ENCODE measurements at places on chromosomes 12 and 14.

DNA sequence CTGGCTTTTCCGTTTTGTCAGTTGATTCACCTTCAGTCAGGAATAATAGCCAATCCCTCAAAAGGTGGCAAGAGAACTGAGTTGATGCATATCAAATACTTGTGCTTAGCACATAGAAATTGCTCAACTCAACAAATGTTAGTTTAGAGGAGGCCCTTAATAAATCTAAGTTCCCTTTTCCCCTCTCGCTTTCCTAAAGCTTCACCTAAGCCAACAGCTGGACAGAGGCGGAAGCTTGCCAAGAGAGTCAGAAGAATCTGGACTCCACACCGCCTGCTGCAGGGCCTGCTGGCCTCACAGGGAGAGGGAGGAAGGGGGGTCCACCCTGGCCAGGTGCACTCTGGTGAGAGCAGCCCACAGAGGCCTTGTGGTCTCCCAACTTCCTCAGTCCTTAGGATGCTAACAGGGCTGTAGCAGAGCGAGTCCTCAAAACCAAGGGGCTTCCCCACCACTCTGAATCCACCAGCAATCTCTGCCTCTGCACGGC, 213.1 kb downstream of the CHST11 start:
- no peak for DNase-seq

- DNase-seq = no peak
Measured at GRCh38 chr14:37606678-37607077, 11.2 kb downstream of the TTC6 start.

DNA sequence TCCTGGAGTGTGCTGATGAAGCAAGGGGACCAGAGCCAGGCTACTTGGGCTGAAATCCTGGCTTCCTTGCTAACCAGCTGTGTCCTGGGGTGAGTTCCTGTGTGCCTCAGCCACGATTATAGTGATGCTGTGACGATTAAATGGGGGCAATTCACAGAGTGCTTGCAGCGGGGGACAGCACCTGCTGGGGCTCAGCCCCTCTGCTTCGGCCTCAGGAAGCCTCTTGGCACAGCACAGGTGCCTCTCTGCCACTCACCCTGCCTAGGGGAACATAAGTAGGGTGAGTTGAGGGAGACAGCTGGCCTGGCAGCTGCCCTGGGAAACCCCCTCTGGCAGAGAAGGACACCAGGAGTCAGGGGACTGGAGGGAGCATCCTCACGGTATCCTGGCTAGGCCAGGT, 9.4 kb downstream of the KRT80 start:
- no peak for DNase-seq

DNA sequence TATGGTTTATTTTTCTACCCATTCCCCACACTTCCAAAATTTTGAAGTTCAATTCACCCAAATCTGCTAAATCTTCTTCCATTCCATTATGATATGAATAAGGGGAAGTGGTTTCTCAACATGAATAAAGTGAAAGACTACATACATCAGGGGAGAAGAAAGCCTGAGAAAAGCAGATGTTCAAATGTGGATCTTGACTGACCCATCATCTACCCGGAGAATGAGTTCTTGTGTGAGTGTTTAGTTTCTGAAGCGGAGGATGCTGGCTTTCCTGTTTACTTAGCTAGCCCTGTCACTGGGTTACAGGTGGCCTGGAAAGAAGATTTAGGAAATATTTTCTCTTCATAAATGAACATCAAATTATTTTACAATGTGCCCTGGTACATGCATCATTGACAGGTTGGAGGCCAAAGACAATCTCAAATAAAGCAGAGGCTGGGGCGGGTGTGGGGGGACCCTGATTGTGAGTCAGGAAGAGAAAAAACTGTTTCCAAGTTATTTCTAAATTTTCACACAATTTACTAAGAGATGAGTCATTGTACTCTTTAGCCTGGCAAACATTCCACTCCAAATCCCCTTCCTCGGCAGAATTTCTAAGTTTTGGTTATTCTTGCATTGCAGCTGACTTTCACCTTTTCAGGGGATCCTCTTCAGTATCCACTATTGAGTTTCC, 135.6 kb downstream of the SLC25A21 start:
- no peak for DNase-seq

DNA sequence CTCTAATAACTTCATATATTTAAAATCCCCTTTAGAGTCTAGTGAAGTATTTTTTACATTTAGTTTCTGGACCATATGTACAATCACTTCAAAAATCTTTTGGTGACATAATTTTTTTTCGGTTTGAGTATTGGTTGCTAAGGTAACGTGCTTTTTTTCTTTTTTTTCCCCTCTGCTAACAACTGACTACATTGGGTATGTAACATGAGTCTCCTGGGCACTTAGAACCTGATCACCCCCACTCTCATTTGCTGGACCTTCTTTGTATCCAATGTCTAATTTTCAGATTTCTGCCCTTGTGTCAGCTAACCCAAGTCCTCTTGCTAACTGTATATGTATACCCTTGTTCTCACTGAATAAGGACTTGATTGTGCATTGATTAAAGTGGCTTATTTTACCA, 592.9 kb upstream of the FLRT2 start:
- no peak for DNase-seq

DNA sequence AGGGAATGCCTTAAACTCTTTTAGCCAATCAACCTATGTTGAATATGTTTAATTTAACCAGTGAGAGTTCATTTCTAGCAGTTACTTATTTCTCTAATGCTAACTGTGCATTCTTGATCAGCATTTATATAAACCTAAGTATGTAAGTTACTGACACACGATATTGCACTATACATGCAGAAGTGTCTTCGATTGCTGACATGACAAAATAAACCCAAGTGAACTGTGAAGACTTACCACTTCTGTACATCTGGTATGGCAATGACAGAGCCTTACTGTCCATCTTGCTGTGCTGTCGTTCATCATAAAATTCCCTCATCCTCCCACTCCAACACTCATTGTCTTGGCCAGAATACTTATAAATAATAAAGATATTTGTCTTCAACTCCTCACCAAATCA, 131.8 kb downstream of the TSHR start:
- DNase-seq = no peak

- DNase-seq = no peak
Measured at GRCh38 chr14:68499451-68499850, 293.4 kb downstream of the ZFP36L1 start.

DNA sequence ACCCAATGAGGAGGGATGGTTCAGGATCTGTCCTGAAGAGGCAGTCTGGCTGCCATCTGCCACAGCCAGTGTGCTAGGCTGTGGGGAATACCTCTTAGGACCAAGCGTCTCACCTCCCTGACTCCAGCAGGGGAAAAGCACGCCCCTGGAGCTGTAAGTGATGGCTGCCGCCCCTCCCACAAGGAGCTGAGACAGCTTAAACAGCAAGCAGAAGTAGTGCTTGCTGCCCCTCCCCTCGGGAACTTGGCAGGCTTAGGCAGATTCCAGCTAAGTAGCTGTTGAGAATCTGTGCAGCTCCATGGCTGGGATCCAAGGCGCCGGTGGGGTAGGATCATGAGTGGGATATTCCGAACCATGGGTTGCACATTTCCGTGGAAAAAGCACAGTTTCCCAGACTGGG, 360.4 kb upstream of the MDGA2 start:
- DNase-seq = peak; percentile 34

GRCh38 chr12:53871367-53871766, 67.3 kb upstream of the HOXC13 start:
- DNase-seq = peak; percentile 20

DNA sequence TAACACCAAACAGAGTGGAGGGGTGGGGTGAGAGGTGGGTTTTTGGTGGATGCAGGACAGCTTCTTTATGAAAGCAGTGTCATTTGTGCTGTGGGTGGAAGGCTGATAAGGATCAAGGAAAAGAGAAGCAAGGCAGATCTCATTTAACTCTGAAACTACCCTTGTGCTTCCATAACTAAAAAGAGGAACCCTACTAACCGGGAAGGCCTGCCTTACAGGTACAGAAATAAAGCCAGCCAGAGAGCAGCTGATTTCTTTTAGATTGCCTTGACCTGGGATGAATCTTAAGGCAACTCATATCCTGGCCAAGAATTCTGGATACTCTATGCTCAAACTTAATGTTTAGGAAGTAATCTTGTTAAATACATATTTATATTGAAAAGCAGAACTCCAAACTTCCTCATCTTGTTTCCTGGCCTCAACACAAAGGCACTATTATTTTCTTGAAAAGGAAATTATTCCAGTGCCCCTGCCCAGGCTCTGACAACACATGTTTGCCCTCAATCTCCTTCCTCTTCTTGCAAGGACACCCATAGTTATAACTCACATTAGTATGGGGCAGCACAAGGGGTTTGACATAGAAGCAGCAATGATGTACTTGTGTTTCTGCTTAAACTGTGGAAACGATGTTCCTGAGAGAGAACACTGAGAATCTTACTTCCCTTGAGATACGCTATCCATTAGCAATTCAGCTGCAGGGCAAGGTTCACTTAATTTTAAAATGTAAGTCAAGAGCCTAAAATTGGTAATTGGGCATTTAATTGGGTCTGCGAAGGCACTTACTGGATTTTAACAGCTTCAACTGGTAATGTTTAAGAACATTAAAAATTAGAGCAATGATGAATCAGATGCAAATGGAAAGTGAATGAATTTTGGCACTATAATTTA, 173.7 kb downstream of the STXBP6 start:
- DNase-seq = no peak

GRCh38 chr12:3365463-3366411, 125.3 kb upstream of the PRMT8 start:
- DNase-seq = no peak

DNA sequence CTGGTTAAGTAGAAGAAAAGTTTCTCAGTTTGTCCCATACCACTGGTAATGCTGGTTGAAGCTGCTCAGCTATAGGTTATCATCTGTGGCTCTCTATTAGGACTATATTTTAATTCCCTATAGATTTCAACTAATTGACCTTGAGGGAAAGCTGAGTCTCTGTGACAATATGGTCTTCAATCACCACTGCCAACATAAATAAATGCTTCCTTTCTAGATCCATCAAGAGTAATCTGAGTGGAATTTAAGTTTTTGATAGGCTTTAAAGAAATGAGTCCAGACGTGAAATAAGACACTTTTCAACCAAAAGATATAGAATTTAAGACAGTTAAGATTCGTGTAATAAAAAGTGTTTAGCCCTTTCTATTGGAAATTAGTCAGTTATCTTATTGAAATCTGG, 63.5 kb upstream of the MYF6 start:
- no peak for DNase-seq

- DNase-seq = no peak
Measured at GRCh38 chr12:108386709-108387360, 47.7 kb upstream of the CMKLR1 start.

GRCh38 chr12:88361493-88361892, 218.8 kb downstream of the KITLG start:
- DNase-seq = no peak

GRCh38 chr14:95191445-95192199, 34.3 kb upstream of the DICER1 start:
- no peak for DNase-seq

DNA sequence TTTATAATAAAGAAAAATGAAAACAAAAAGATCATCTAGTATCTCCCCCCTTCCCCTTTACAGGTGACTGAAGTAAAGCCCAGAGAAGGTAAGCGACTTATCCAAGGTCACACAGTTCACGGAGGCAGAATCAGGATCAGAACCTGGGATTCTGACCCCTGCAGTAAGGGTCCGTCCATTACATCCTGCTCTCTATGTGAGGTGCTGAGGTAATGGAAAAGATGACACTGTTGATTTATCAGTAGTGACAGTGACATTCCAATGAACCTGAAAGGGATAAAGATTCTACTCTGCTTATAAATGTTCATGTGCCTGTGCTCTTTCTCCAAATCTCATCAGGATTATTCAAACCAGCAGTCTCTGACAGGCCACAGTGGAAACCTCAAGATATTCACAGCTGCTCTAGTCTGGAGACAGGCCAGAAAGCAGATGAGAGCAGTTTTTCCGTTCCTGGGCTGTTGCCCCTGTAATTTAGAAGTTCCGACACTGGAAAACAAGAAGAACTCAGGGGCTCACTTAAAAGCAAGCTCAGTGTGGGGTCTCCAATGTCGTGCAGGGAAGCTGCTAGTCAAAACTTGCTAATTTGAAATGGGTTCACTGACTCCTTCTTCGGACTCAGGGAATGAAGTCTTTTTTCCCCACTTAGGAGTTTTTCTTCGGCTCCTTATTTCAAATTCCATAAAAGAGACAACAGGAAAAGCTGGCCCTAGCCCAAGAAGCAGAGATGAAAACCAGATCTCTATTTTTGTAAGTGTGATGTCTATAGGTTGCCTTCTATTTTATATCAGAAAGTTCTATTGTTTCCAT, 131.8 kb upstream of the EEA1 start:
- DNase-seq = no peak

DNA sequence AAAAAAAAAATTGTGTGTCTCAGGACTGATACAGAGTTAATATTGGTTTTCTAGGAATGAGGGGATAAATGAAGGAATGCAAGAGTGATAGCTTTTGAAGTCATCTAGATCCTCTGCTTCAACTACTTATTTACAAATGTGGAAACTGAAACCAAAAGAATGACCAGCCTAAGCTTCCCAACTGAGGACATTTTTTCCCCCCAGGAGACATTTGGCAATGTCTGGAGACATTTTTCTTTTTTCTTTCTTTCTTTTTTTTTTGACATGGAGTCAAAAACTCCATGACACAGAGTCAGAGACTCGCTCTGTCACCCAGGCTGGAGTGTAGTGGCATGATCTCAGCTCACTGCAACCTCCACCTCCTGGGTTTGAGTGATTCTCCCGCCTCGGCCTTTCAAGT, 15.3 kb downstream of the DLK1 start:
- DNase-seq = no peak

DNA sequence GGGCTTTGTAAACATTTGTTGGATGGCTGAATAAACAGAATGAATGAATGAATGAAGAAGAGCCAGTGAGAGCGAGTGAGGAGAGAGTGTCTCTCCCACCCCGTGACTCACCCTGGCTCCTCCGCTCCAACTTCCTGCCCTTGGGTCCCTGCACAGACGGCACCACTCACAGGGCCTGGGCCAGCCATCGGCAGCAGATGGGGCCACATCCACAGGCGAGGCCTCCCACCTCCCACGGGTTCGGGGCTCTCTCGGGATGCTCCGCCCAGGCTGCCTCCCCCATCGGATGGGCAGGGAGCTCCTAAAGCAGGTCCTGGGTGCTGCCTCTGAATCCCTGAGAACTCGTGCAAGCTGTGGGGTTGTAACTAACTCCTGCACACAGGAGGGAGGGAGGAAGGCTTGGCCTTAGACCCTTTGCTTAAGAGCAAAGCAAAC, 41.3 kb downstream of the CCNK start:
- DNase-seq = peak; percentile 83

DNA sequence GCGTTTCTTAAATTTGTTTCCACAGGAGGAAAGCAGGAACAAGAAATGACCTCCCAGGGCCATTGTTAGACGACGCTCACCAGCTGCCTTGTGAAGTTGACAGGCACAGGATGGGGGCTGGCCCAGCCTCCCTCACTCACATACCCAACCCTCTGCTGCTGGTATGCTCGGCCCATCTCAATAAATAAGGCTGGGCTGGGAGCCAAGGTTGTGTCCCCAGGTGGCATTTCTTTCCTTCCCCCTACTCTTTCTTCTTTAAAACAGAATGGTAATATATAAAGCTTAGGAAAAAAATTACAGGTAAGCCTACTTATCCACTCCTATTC, 93.0 kb downstream of the ACTN1 start:
- no peak for DNase-seq

- DNase-seq = no peak
Measured at GRCh38 chr12:104887452-104887851, 70.6 kb downstream of the SLC41A2 start.
